ENCODE measurements at places on chromosomes 5 and 9.

- no peak for DNase-seq
Measured at GRCh38 chr5:116531117-116531516, 43.5 kb downstream of the SEMA6A start.

DNA sequence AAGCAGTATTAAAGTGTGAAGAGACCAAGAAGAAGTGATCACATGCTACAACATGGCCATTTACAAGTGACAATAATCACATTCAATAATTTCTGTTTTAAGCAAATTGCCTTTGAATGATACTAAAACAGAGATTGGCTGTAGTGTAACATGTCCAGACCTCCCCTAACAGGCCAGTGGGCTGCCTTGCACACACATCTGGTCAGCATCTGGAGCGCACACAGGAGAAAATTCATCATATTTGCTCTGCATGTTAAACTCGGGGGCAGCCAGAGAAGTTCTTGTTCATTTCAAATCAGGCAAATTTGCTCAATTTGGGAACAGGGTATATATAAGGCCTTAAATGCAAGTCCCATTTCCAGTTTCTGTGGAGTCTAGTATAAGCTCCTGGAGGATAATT, 111.1 kb upstream of the FBXL7 start:
- no peak for DNase-seq

- no peak for DNase-seq
Measured at GRCh38 chr5:17743580-17744435, 109.5 kb downstream of the TAF11L14 start.

DNA sequence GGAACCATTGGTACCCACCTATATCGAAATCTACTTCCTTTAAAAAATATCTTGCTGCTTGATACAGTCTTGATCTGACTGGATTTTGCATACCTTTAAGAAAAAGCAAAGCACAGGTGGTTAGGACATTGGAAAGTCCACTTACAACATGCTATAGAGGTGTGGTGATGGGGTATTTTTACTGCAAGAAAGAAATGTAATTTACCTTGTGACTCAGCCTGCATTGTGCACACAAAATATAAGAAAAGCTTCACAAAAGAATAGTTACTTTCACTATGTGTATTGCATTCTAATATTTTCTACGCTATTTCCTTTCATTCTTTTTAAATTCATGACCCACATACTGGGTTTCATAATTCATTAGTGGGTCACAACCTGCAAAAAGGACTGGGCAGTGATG, 236.2 kb upstream of the RASEF start:
- no peak for DNase-seq

Data from substantia nigra (tissue), 51 donors.